Activated CD4-positive, alpha-beta T cell treated with anti-CD3 and anti-CD28 coated beads, Interleukin-2, Interleukin-6, amounts not matched to agents 100 ng/mL and 50 ng/mL, durations not matched to agents 16 hours and 8 hours (primary cell): ENCODE measurements at places on chromosomes 4 and X.

GRCh38 chr4:115944146-115944905, 830.9 kb upstream of the NDST4 start:
- DNase-seq = no peak

DNA sequence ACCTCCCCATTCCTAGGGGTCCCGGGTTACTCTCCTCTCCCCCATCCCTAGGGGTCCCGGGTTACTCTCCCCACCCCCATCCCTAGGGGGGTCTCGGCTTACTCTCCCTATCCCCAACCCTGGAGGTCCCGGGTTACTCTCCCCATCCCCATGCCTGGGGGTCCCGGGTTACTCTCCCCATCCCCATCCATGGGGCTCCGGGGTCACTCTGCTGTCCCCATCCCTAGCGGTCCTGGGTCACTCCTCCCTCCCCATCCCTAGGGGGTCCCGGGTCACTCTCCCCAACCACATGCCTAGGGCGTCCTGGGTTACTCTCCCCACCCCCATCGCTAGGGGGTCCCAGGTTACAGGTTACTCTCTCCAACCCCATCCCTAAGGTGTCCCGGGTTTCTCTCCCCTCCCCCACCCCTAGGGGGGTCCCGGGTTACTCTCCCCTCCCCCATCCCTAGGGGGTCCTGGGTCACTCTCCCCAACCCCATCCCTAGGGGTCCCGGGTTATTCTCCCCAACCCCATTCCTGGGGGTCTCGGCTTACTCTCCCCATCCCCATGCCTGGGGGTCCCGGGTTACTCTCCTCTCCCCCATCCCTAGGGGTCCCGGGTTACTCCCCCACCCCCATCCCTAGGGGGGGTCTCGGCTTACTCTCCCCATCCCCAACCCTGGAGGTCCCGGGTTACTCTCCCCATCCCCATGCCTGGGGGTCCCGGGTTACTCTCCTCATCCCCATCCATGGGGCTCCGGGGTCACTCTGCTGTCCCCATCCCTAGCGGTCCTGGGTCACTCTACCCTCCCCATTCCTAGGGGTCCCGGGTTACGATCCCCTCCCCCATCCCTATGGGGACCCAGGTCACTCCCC, 821 bp downstream of the ASMTL start:
- DNase-seq = no peak

DNA sequence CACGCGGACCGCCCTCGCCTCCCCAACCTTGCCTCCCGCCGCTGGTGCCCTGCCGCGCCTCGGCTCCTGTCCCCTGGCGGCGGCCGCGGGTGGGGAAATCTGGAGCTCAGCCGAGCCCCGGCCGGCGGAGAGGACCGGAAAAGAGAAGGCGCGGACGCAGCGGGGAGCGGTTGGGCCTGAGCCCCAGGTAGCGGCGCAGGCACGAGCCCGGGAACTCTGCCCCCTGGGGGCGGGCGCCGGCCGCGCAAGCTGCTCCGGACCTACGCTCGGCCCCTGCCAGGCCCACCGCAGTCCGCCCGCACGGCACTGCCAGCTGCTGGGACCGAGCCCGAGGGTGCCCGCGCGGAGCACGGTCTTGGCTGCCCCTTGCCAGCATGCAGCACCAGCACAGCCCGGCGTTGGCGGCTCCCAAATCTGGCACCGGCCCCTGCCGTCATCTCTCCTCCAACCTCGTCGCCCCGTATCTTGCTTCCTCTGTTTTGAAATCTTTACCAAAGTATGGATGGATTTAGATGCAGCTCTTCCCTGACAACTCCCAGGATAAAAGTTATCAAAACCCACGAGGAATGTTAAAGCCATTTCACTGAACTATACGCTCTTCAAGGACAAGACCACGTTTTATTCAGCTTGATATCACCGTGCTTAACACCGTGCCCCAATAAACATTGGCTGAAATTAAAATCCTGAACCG, at the start of gene PRSS12:
TSS of gene PRSS12 (minus strand) at position 161 of the 691 bp plus-strand sequence. CDS start 283 bp downstream, outside the sequence.
- DNase-seq = peak; percentile 75

- peak; percentile 18 for DNase-seq
Observed at GRCh38 chr4:157204634-157205244, 15.8 kb upstream of the GRIA2 start.

DNA sequence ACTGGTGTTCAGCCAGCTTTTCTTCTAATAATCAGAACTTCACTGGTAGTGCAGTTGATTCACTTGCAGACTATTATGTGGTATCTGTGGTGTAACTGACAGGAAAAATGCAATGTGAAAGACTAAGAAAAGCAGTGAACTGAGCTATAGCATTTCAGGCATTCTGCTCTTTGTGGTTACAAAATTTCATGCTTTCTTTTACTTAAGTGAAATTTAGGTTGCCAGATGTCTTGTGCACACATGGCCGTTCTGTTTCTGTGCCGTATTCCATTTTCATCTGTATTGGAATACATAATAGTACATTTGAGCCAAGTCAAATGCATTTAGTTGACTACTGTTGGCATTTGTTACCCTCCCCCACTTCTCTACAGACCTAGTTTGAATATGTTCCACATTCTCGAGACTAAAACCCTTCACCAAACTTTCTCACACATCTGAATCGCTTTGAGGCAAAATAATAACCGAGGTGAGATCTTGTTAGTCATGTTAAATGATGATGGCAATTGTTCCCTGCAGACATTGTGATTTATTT, 8.2 kb downstream of the RTL3 start:
- peak; percentile 68 for DNase-seq

GRCh38 chrX:129597905-129598304, 56.9 kb downstream of the APLN start:
- DNase-seq = no peak

DNA sequence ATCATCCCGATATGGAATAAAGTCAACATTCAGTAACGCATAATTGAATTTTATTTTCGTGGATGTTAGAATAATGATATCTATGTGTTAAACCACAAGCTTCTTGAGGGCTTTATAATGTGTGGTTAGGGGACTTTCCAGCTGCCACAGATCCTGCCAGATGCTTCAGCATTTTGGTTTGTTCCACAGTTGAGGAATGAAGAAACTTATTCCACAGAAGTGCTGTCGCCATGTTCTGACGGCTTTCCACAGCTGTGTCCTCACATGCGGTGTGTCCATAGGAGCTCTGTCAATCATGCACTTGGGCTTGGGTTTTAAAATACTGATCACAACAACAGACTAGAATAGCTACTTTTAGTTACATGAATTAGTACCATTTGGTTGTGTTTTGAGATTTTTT, 411.9 kb downstream of the TRIML1 start:
- no peak for DNase-seq

DNA sequence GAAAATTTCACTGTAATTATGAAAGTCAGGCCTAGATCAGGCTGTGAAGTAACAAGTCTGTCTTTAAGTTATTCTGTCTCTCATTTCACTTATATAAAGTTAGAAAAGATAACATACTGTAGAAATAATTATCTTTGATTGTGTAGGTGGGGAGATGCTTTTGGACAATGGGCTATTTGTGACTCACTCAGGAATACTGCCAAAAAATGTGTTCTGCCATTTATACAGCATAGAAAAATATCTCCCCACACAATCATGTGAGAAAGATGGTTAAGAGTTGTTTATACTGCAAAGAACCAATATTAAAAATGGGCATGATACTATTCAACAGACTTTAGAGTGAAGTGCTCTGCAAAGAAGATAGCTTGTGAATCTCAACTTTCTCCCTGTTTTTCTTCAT, 95.0 kb upstream of the GABRA2 start:
- no peak for DNase-seq

DNA sequence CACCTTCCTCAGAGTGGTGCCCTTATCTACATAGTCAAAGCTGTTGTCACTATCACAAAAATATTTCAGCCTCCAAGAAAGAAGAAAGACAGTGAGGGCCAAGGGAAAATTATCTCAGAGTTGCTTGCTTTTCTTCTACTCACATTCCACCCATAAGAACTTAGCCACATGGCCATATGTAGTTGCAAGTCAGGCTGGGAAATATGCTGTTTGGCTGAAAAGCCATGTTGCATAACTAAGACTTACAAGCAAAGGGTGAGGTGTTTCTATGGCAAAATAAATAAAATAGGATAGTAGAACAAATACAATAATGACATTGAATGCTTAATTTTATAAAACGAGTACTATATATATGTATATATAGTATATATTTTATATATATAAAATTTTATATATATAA, 365.9 kb upstream of the PABPC4L start:
- no peak for DNase-seq

DNA sequence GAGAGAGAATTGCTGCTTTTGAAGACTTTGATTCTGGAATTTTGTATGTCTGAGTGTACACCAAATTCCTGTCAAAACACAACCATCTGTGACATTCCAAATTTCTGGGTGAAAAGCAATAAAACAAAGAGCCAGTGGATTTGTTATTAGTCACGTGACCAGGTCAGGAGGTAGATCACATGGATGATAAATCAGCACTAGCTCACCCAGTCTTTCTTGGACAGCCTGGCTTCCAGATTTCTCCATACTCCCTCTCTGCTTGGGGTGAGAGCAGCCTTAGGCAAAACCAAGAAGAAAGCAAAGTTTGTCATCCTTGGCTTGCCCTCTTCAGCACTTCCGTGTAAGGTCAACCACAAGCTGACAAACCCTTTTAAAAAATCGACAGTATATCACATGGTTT, 194.2 kb downstream of the CLCN4 start:
- DNase-seq = no peak

DNA sequence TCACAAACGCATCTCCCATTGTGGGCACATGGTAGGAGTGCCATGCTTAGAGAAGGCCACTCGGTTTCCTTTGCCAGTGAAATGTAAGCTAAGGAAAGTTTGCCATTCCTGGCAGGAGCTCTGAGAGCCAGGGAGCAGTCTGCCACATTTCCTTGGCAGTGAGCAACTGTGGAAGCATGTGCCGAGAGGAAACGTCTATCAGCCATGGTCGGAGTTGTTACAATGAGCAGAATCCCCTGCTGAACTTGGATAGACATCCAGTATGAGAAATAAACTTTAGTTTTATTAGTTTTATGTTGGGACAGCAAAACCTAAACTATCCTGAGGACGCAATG, 51.1 kb downstream of the ENOPH1 start:
- DNase-seq = no peak

GRCh38 chr4:123380728-123381716, 15.6 kb upstream of the SPRY1 start:
- DNase-seq = peak; percentile 51

DNA sequence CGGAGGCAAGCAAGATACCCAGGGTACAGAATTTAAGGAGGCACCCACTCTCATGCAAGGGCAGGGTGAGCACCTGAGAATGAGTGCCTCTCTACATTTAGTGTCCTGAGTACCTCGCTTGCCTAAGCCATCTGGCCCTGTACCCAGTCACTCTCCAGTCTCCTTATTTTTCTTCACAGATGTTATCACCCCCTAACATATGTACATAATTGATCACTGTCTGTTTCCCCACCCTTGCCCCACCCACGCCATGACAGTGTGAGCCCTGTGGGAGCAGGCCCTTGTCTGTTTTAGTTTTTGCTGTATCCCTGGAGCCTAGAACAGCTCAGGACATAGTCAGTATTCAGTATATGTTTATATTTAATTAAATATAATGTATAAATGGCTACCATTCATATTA, 113.6 kb downstream of the SPRY1 start:
- DNase-seq = no peak

- DNase-seq = no peak
Observed at GRCh38 chr4:72136429-72136828, 104.6 kb downstream of the NPFFR2 start.

DNA sequence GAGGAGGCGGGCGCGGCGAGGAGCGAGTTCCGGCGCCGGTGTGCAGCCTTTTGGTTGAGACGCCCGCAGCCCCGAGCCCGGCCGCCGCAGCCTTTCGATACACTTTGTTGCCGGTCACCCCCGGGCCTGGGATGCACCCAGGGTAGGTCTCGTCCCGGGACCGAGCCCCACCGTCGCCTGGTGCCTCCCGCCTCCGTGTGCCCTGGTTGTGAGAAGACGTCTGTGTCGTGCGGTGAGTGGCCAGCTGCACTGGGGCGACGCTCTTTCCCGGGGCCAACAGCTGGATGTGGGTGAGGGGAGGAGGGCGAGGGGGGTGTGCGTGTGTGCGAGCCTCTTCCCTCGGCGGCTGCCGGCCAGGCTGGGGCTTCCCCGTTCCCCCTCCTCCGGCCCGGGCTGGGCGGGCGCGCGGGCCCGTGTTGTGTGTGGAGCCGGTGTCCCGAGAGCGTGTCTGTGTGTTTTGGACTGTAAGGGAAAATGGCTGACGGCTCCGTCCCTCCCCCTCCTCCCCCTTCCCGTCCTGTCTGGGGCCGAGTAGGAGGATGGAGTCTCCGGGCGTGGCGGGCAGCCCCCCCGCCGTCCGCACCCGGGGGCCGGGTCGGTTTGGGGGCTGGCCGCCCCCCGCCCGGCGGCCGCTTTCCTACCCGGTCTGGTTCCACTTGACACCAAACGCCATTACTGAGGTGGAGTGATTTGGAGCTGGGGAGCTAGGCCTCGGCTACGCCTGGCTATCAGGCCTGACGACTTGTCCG, 807 bp downstream of the USP9X start:
- peak; percentile 60 for DNase-seq

DNA sequence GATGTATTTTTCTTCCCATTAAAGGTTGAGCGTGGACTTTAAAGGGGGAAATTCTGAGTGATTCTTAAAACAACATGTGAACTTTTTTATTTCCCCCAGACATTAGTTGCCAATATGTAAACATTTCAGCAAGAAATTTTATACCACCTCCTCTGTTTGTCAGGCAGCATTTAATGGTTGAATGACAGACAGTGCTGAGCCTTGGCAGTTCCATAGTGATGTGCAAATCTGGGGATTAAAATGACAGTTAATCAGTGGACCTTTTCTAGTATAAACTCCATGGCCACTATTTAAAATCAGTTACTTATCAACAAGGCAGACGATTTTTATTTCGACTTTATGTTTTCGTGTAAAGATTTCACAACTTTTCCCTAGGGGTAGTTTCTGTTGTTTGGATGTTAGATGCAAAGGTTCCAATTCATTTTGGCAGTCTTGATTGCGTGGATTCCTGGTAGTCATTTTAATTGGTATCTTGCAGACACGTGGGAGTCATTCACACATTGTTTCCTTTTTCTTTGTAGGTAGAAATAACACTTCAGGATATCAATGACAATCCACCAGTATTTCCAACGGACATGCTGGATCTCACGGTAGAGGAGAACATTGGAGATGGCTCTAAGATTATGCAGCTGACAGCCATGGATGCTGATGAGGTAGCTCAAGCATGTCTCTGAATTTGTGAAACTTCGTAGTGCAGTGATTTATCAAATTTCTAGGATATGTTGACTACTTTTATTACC, 83.7 kb downstream of the FAT4 start:
- no peak for DNase-seq
